ENCODE measurements at places on chromosomes 2 and 18. TPM values are rescaled to one million over a fixed set of nuclear protein-coding genes. Genes with fewer than 3 reads are reported as not detected.
A peak's percentile ranks its signal among the peaks of the same experiment; 100 is the strongest.

DNA sequence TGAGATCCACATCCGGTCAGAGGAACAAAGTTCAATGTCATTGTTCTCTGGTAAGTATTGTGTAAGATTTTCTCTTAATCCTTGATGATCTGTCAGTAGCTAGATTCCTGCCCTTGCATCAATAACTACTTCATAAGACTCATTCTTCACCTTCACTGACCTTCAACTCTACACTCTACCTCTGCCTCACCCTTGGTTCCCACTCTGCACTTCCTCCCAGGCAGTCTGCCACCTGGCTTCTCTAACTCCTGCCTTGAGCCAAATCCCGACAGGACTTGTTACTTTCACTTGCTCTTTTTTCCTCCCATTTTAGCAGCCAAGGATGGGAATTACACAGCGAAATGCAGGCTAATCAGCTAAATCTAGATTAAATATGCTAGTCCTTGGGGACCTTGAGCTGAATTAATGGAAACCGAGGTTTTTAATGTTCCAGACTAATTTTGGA, 190.7 kb downstream of the DLGAP1 start:
- peak; percentile 53 for DNase-seq

TCF23 gene
- total RNA-seq = not detected

- DNase-seq = no peak
Measured at GRCh38 chr2:28432362-28432761, 39.7 kb downstream of the FOSL2 start.

DNA sequence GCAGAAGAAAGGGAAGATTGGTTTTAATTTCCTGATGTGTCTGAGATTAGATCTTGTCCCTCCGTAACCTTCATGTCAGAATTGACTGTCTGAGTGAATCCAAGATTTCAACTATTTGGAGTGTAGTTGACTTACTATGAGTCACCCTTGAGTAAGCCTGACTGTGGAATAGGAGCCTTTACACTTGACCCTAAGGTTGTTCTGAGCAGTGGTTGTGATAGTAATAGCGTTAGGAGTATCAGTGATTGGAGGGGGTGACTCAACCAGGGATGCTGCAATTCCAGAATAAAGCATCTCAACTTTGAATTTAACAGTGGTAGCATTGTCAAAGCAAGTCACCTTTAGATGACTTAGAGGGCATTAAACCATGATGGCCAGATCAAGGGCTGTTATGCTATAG, 979.5 kb upstream of the FAM98A start:
- DNase-seq = no peak

GRCh38 chr2:33021542-33022227, 74.9 kb downstream of the LTBP1 start:
- no peak for DNase-seq

GPR35 gene
- 2.2 TPM for total RNA-seq

SNTG2 gene
- total RNA-seq = not detected

OSBPL6 gene
- 3.3 TPM for total RNA-seq

DNA sequence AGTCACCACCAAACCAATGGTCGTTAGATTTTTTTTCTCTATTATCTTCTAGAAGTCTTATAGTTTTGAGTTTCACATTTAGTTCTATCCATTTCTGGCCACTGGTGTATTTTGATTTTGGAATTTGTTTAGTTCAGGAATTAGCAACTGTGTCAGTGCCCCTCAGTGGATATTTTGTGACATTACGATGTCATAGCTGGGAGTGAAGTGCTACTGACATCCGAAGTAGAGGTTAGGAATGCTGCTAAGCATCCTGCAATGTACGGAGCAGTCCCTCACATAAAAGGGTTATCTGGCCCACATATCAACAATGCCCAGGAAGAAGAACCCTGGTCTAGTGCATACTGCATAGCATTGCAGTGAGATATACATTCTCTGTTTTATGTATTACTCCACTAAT, 157.4 kb upstream of the RGPD4 start:
- DNase-seq = no peak

- DNase-seq = no peak
Measured at GRCh38 chr2:237599465-237600110, 9.1 kb upstream of the RAB17 start.

PRKAG3 gene
- total RNA-seq = not detected

GRCh38 chr2:63189026-63189425, 138.4 kb downstream of the OTX1 start:
- peak; percentile 4 for DNase-seq

DNA sequence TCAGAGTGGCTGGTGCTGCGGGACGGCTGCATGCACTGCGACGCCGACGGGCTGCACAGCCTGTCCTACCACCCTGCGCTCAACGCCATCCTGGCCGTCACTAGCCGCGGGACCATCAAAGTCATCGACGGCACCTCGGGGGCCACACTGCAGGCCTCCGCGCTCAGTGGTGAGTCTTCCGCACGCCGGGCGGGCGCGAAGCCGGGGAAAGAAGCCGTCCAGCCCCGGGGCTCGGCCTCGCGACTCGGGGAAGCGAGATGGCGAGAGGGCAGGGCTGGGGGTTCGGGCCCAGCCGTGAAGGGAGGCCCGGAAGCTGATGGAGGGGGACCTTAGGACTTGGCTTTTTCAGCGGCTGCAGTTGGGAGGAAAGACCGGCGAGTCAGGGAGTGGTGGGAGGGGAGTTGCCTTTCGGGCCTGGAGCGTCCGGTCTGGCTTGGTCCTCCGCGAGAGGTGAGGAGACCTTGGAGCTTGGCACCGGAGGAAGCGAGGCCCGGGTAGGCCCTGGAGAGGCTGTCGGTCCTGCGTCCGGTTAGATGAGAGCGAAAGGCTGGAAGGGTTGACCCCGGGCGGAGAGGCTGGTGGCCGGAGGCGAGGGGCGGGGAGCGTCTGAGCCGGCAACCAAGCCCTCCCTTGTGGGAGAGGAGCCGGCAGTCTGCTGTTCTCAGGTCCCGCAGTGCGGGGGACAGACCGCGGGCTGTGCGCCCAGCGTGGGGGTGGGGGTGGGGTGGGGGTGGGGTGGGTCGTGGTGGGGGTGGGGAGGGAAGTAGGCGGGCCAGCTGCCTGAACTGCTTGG, 691 bp downstream of the BIRC6 start:
- peak; percentile 40 for DNase-seq

DNA sequence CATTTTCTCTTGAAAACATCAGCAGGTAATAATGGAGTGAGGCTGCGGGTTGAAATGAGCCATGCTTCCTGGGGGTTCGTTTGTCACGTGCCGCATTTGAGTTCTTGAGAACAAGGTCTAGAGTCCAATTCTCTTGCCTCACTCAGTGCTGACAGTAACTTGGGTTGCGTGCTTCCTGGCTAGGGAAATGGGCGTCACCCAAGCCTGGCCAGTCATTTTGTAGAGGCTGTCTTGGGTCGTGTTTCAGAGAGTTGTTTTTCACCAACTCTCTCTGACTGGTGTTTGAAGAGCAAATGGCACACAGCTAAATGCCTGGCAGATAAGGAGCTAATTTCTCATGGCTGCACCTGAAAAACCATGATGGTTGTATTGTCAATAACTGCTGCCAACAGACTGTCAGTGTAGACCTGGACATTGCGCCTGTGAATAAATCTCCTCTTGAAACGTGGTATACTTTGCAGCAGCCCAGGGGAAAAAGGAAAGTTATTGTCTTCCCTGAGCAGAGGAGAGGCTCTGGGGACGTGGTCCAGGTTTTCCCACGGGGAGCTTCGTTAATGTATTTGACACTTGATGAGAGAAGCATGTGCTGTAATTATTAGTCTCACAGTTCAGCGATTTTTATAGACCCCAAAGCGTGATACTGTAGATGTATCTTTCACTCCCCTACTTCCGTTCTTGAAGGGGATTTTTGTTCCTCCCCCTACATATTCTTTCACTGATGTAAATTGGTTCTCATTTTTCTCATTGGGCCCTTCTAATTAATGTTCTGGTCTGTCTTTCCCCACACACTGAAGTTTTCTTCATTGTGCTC, 196.0 kb downstream of the FHOD3 start:
- DNase-seq = no peak

SPATA3 gene
- total RNA-seq = not detected

DNA sequence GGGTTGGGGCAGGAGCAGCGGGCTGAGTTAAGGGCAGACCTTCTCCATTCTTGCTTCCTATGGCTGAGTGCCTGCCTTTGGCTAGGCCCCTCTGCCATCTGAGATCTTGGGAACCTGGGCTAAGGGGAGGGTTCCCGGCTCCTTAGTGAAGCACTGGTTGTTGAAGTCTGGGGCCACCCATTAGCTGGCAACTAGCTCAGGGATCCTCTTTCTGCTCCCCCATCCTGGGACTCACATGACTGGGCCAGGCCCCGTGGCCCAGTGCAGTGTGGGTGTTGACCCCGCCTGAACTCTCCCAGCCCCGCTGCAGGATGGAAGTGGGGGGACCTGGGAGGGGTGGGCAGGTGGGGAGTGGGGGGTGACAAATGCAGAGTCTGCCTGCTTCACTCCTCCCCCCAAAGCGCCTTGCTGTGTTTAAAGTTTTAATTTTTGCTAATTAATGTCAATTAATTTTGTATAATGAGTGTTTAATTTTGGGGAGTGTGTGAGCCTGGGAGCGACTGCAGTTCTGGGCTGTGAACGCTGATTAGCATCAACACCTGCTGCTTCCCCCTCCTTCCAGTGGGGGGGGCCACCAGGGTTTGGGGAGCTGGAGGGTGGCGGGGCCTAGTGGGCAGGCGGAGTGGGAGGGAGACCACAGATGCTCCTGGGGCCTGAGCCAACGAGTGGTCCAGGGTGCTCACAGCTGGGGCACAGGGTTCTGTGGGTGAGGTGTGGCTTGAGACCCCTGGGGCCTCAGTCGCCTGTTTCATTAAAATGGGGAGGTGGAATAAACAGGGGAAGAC, 55.2 kb downstream of the EMX1 start:
- DNase-seq = no peak

CXCR1 gene
- not detected for total RNA-seq

MAP4K3 gene
- total RNA-seq = 15.6 TPM

DNA sequence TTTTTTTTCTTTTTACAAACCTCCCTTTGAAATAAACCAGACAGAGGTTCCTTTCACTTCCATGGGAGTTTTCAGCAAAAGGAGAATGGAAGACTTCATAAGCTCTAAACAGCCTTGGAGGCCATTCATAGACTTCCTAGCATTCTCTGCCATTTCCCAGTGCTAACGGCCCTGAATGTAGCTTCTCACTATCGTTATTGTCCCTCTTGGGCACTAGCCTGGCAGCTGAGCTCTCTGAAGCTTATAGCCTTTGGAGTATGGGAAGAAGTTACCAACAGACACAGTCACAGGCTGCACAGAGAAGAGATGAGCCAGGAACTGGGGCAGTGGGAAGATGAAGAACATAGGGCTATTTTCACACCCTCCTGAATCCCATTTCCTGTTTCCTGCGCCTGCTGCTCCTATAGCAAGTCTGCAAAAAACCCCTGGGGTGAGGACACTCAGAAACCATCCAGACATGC, 29.1 kb upstream of the EPC2 start:
- DNase-seq = no peak

- DNase-seq = no peak
Measured at GRCh38 chr2:7676714-7677113, 759.5 kb downstream of the RNF144A start.

- no peak for DNase-seq
Measured at GRCh38 chr2:241870081-241870541, 582 bp downstream of the RTP5 start.

SERPINB12 gene
- not detected for total RNA-seq

KIF5C gene
- total RNA-seq = 0.13 TPM

Measured in MG63 (cell line).